ENCODE measurements at places on chromosomes 1 and 21.

DNA sequence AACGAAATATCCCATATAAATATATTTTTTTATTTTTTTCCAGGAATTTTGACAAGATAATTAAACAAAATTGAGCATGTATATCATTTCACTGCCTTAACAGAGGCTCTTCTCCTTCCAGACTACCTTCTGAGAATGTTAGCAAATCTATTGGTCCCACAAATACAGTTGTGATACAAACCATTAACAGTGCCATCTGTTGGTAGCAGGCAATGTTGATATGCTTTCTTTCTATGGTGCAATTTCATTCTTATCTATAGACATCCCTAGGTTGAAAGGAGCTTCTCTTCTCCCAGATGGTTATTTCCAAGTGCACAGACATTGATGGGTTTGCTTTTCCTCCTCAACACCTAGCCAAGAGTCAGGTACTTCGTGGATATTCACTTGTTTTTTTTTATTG is 303.6 kb downstream of the USH2A start:
- DNase-seq: no peak

DNA sequence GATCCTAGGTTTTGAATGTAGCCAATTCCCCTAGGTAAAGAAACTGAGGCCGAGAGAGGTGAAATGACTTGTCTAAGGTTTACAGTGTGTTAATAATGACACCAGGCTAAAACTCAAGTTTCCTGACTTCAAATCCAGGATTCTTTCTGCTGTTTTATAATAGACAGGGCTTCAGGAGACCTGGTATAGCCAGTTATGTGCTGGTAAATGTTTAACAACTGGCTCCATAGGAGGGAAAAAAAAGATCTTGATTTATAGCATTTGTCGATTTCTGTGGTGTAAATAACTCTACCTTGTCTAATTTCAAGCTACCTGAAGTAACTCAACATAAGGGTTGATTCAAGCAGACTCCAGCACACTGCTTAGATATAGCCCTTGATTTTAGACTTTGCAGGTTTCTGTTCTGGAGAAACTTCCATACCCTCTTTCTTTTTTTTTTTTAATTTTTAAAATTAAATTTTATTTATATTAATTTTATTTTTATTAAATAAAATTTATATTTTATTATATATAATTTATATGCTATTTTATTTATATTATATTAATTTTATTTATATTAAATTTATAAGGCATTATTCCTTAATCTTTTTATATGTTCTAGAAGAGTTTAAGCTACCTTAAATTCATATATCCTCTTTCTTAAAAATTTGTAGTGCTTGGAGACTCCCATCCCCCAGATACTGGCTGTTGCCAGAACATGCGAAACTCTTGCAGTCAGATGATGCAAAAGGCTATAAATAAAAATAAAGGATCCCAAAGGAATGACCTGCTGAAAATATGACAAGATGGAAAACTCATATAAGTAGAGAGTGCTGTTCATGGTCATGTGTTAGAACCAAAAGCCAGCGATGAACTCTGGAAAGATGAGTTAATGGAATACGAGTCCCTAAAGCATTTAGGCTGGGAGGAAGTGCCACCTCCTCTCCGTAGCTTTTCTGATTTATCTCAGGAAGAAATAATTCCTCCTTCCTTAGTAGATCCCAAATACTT is 35.4 kb upstream of the SRSF10 start:
- DNase-seq: no peak

DNA sequence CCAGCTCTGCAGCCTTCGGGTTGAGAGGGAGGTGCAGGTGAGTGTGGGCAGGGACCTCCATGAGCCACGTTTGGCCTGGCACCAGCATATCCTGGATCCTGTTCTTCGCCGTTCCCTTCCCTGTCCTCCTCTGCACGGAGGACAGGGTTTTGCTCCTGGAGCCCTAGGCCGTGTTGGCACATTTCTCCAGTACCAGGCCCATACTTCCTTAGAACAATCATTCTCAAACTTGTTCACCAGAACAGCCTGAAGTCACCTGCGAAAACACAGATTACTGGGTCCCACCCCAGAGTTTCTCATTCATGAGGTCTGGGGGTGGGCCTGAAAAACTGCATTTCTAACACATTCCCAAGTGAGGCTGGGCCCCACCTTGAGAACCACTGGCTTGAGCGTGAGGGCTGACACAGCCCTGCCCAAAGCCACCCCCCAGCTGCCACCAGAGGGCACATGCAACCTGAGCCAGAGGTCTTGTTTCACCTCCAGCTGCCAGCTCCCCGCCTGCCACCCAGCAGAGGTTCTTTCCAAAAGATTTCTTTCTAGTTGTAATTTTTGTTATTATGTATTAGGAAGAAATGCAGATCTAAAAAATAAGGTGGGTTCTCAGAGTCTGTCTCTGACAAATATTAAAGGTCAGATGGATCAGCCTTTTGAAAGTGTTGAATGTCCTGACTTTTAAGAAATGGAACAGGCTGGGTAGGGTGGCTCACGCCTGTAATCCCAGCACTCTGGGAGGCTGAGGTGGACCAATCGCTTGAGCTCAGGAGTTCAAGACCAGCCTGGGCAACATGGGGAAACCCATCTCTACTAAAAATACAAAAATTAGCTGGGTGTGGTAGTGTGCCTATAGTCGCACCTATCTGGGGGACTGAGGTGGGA is 39.6 kb upstream of the LDLRAP1 start:
- DNase-seq: no peak

- no peak for DNase-seq
Measured at GRCh38 chr1:211524521-211524920, 32.6 kb upstream of the RD3 start.

DNA sequence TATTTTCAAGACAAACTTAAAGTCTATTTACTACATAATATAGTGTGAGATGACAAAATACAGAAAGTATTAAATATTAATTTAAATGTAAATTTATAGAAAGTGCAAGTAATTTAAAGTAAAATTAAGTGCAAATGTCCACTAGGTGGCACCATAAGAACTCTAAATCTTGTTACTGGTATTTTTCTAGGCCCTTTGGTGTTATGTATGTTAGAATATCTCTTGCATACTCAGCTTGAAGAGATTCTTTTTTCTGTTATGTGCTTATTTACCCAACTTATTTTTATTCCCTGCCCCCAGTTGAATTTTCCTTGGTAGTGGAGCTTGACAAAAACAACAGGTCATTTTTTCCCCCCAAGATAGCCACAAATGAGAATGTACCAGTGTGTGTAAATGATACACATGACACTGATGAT is 71.5 kb downstream of the RPS6KC1 start:
- DNase-seq: no peak

- DNase-seq: no peak
Measured at GRCh38 chr1:211210052-211210451, 49.1 kb upstream of the RCOR3 start.

GRCh38 chr21:25465263-25465662 is 142.0 kb downstream of the MRPL39 start:
- no peak for DNase-seq

GRCh38 chr1:77424236-77424635 is 142.4 kb downstream of the AK5 start:
- DNase-seq: no peak

DNA sequence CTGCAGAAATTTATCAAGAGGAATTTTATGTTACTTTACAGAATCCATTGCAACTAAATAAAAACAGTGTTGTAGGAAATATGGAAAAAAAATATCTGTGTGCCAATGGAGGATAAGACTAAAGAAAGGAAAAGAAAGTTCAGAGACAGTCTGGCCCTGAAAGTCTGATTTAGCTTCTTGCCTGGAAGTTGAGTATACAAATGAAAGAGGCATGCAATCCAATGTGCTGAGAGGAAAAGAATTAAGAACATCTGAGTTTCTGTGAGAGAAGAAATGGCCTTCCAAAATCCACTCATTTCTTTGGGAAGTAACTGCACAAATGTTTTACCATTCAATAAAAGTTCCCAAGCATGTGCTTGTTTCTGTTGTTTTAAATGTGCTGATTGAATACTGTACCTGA is 65.1 kb downstream of the LHX9 start:
- DNase-seq: no peak

DNA sequence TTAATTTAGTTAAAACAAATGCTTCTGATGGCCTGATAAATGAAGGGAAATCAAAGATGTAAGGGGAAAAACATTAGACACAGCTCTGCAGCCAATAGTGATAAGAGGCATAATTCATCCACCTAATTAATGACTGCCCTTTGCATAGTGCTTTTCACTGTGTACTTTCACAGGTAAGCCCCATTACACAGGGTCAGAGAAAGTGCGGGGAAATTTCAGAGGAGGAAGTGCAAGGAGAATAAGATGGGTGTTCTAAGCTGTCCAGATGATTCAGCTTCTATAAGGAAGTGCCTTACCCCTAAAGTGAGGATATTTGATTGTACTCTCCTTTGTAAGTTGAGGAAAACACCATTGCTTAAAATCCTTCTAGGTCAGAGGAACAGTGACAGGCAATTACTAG is 88.0 kb downstream of the NR5A2 start:
- DNase-seq: no peak

DNA sequence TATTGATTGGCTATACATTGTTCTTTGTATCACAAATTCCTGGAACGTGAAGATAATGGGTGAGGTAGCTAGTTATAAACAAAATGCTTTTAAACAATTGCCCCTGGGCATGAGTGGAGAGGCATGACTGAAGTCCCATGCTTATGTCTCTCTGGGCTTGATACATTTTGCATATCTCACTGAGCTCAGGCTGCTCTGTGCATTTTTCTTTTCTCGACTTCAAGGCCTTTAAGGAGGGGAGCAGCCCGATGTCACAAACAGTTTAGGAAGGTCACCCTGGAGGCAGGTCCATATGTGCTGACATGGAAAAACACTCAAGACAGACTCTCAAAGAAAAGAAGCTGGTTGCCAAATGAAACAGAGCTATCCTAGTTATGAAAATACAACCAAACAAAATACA is 80.1 kb upstream of the PUM1 start:
- DNase-seq: no peak

DNA sequence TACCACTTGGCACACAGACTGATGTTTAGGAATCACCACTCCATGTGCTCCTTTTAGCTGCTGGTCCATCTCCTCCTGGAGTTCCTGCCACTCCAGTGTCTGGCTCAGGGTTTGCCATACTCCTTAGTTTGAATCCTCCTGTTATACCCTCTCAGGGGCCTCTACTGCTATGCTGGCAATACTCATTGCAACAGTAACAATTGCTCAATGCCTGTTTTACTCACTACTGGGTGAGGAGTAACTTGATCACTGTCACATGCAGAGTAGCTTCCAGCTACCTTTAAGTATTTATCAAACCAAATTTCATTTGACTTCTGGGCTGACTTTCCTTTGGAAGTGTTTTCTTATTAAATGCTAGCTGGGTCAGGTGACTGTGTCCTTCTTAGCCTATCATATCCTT is 107.2 kb upstream of the WLS start:
- no peak for DNase-seq

DNA sequence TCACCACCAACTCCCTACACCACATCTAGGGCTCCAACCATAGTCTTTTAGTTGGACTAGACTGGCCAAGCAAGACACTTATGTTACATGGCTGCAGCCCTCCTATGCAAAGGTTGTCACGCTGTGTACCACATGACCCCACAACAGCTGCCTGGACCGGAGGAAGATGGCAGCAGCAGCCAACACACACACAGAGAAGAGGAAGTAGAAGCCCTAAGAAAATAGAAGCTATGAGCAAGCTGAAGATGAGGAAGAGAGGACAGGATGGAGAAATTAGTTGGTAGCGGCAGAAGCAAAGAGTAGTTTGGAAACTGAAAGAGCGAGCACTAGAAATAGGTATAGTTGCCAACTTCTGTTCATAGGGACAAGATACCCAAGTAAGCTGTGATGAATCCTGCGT is 60.8 kb upstream of the RALGPS2 start:
- DNase-seq: no peak

GRCh38 chr1:26097696-26098095 is 13.9 kb upstream of the PDIK1L start:
- DNase-seq: no peak
